ENCODE measurements at places on chromosomes 2 and 18.

DNA sequence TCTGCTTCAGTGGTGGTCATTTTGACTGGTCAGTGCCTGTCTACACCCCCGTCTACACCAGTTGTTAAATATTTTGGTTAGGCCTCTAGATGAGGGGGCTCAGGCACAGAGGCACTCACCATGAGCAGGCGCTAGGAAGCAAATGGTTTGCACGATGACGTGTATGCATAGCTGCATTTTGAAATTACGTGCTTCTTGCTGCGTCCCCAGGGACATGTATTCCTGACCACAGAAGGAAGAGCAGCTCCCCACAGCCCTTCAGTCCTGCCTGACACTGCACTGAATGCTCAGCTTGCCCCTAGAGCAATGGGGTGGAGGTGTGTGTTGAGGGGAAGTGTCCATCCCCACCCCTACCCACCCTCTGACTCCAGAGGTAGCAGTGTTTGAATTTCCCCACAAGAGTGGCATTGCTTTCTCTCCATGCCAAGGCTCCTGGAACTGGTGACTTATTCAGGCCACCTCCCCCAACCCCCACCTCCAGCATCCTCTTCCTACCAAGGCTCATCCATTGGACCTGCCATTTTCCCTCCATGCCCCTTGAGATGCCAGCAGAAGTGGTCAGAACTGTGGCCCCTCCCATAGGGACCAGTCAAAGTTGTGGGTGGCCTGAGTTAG lies 11.4 kb upstream of the ZAP70 start:
- DNase-seq, result no peak

DNA sequence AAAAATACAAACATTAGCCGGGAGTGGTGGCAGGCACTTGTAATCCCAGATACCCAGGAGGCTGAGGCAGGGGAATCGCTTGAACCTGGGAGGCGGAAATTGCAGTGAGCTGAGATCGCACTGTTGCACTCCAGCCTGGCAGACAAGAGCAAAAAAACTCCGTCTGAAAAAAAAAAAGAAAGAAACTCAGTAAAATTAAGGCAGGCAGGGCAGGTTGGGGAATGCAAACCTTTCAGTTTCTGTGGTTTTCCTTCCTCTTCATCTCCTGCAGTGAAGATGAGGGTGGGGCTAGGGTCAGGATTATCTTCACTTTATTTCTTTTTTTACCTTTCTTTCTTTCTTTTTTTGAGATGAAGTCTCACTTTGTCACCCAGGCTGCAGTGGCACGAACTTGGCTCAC lies 43.2 kb upstream of the PSME4 start:
- DNase-seq, result no peak

DNA sequence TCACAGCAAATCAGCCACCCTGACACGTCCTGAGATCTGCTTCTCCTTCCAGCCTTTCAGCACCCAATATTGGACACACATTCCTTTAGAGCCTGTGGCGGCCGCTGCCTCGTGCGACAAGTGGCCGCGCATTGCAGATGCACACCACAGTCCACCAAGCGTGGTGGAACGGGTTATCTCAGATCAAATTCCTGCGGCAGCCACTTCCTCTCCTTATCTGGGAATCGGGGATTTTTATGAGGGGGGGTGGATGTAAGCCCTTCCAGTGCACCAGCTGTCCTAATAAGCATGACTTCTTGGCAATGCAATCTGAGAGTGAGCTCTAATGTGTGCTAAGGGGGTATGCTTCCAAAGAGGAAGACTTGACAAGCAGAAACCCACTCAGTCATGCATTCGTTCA lies 18.3 kb upstream of the BMP10 start:
- DNase-seq, result no peak

DNA sequence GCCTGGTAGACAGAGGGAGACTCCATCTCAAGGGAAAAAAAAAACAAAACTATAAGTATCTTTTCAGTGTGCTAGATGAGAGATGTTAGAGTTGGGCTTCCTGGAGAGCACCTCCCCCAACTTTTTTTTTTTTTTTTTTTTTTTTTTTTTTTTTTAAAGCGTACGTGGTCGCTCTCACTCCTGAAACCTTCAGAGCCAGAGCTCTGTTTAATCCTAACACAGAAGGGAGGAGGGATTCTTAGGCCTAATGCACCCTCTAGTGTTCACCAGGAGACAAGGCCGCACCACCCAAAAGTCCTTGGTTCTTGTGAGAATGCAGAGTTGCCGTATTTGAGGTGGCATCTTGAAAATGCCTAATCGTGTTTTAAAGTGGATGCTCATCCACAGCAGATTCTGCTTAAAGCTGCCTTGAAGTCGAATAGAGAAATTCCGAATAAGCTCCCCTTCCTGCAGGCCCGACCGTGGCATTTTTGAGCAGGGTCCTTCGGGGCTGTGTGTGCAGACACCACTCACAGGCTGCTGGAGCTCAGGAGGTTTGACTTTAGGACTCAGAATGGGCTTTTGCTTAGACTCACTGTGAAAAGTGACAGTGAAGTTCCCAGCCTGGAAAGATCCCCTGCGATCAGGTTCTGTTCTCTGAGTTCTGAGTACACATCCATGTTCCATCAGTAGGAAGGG lies 252.6 kb downstream of the AGAP1 start:
- DNase-seq, result no peak

- no peak for DNase-seq
Measured at GRCh38 chr2:45796500-45796899, 145.0 kb downstream of the PRKCE start.
